Mesangial cell (primary cell): ENCODE measurements at places on chromosomes 13 and 19. TPM values are rescaled to one million over a fixed set of nuclear protein-coding genes. Genes with fewer than 3 reads are reported as not detected.

DPF1 gene
- total RNA-seq = 0.63 and 2.9 TPM in 2 replicates

RUBCNL gene
- total RNA-seq = 0.16 and 0.25 TPM in 2 replicates

KIR2DL3 gene
- total RNA-seq = not detected in 2 replicates

LRRC63 gene
- not detected in 2 replicates for total RNA-seq

ZSCAN1 gene
- not detected in 2 replicates for total RNA-seq

AMH gene
- 0.16 and 1.8 TPM in 2 replicates for total RNA-seq

PSG11 gene
- not detected in 2 replicates for total RNA-seq

ADGRE3 gene
- not detected in 2 replicates for total RNA-seq

FGF22 gene
- 0.16 and 0.51 TPM in 2 replicates for total RNA-seq

ZNF526 gene
- 5.5 and 6.0 TPM in 2 replicates for total RNA-seq

CEBPA gene
- 0.16 and 0.51 TPM in 2 replicates for total RNA-seq

KLK6 gene
- total RNA-seq = 0.33 and 1.3 TPM in 2 replicates

IGFL2 gene
- 0.63 TPM in 1 of 2 replicates, not detected in the other for total RNA-seq

RNF225 gene
- total RNA-seq = 0.13 TPM in 1 of 2 replicates, not detected in the other

SLITRK1 gene
- total RNA-seq = not detected in 2 replicates

CCL25 gene
- total RNA-seq = not detected in 2 replicates

FCGBP gene
- total RNA-seq = 2.0 TPM in 1 of 2 replicates, not detected in the other

ADAMTSL5 gene
- total RNA-seq = 0.65 and 4.4 TPM in 2 replicates

ZNF611 gene
- 8.1 and 9.1 TPM in 2 replicates for total RNA-seq

PTH2 gene
- not detected in 2 replicates for total RNA-seq

SAFB2 gene
- 19.9 and 20.5 TPM in 2 replicates for total RNA-seq

C13orf42 gene
- total RNA-seq = not detected in 2 replicates

S1PR5 gene
- total RNA-seq = 0.65 and 0.76 TPM in 2 replicates

CHAMP1 gene
- 9.5 and 23.1 TPM in 2 replicates for total RNA-seq

ICAM4 gene
- total RNA-seq = 0.33 and 1.1 TPM in 2 replicates

ZNF714 gene
- 3.0 and 7.0 TPM in 2 replicates for total RNA-seq

IL11 gene
- total RNA-seq = 3.3 and 25.3 TPM in 2 replicates

CYP4F8 gene
- total RNA-seq = not detected in 2 replicates

ZNF763 gene
- total RNA-seq = 0.33 and 0.89 TPM in 2 replicates

PABPC3 gene
- total RNA-seq = 0.33 and 0.51 TPM in 2 replicates

ADM5 gene
- total RNA-seq = 0.38 and 0.49 TPM in 2 replicates

SPACA4 gene
- total RNA-seq = not detected in 2 replicates

ETHE1 gene
- total RNA-seq = 61.3 and 106 TPM in 2 replicates

ZNF543 gene
- 3.3 and 6.3 TPM in 2 replicates for total RNA-seq

HIPK4 gene
- total RNA-seq = 0.25 TPM in 1 of 2 replicates, not detected in the other

CLEC17A gene
- total RNA-seq = not detected in 2 replicates

SIGLEC14 gene
- total RNA-seq = not detected in 2 replicates

NDUFB7 gene
- 624 and 671 TPM in 2 replicates for total RNA-seq

PHF11 gene
- 11.0 and 12.2 TPM in 2 replicates for total RNA-seq

SHISA7 gene
- under 0.01 TPM in 1 of 2 replicates, not detected in the other for total RNA-seq

ZNF729 gene
- not detected in 2 replicates for total RNA-seq

TBXA2R gene
- 2.8 and 2.9 TPM in 2 replicates for total RNA-seq

ZNF582 gene
- 2.0 and 6.1 TPM in 2 replicates for total RNA-seq

KLK4 gene
- total RNA-seq = not detected in 2 replicates

FXYD7 gene
- 0.25 TPM in 1 of 2 replicates, not detected in the other for total RNA-seq

ZNF560 gene
- total RNA-seq = 0.49 TPM in 1 of 2 replicates, not detected in the other

DAND5 gene
- total RNA-seq = 0.16 TPM in 1 of 2 replicates, not detected in the other

TLE2 gene
- total RNA-seq = 0.16 and 5.6 TPM in 2 replicates

CATSPERD gene
- total RNA-seq = not detected in 2 replicates

CEACAM21 gene
- not detected in 2 replicates for total RNA-seq

PLK5 gene
- total RNA-seq = 0.13 TPM in 1 of 2 replicates, not detected in the other

ACER1 gene
- not detected in 2 replicates for total RNA-seq

CEACAM16 gene
- not detected in 2 replicates for total RNA-seq
